Left kidney (tissue), 8 donors: ENCODE measurements at places on chromosomes 7 and 10. TPM values are rescaled to one million over a fixed set of nuclear protein-coding genes. Genes with fewer than 3 reads are reported as not detected.

- DNase-seq = no peak
Observed at GRCh38 chr10:104589871-104590270, 51.2 kb upstream of the SORCS3 start.

DNA sequence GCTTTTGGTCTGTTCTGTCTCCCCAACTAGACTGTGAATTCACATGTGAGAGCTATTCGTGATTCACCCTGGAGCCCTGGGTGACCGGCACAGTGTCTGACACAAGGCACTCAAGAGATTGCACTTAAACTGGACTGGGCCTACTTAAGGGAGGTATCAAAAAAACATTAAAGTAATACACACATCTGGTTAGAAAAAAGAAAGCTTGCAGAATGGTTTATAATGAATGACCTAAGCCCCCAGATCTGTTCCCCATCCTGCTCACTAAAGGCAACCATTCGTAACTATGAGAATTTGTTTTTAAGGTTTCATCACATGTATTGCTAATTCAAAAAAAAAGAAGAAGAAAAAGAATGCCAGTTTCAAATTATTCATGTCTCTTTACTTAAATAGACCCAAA, 74.5 kb downstream of the DGKI start:
- DNase-seq = no peak

DNA sequence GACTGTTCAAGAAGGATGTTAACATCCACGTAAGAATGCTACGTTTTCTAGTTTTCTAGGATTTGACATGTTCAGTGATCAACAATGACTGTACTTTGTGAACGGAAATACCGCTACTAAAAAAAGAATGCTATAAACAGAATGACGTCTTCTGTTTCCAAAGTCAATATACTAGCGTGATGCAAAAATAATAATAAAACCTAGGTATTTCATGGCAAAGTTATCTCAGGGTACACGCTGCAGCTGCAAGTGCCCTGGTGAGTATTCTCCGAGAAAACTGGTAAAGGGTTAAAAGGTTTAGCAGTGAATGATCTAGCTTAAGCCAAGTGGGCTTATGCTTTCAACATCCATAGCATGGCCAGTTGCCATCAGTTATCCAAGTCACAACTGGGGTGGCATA, 653.3 kb upstream of the PFKP start:
- no peak for DNase-seq

DNA sequence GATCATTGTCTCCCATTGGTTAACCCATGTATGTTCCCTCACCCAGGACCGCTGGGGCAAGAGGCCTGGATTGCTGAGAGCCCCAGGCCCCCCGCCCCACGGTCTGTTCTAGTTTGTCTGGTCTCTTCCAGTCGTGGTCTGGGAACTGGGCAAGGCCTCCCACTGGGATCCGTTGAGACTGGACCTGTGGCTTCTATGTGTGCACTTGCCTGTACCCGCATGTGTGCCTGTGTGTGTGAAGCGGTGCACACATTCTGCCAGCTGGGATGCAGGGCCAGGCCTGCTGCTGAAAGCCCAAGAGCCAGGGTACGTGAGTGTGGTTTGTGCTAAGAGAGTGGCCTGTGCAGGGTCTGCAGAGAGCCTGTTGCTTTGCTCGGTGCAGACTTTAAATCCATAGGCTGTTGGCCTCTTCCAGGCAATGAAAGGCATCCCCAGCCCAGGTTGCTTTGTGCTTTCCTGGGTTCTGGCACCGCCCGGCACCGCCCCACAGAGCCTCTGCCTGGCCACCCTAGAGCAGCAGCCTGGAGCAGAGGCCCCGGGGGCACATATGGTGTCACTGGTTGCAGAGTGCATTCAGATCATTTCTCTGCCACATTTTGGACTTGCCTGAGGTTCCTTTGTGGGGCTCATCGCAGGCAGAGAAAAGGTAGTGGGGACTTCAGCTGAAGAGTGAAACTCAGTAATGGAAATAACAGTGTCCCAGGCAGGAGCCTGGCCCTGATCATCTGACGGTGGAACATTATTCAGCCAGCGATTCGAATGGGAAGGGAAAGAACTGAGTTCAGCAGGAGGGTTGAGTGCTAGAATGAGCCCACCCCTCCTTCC, 215.5 kb downstream of the GLRX3 start:
- DNase-seq = no peak

DNA sequence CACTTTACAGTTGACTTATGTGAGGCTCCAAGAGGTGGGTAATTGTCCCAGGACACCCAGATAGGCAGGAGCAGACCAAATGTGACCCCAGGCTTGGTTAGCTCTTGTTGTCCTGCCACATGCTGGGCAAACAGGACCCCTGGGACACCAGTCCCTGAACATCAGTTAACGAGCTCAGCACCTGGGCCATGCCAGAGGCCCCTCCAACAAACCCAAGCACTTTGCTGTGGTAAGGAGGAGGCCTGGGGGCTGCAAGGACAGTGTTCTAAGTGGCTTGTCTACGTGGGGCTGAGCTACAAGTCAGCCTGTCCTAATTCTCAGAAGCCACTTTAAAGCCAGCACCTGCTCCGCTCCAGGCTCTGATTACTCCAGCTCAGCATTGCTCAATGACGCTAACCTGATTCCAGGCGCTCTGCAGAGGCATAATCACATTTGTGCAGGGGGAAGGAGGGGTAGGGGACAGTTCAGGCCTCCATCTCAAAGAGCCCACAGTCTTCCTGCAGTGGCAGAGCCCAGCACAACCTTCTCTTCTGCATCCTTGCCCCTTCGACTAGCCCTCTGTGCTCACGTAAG, 57.2 kb downstream of the DDC start:
- no peak for DNase-seq

DNA sequence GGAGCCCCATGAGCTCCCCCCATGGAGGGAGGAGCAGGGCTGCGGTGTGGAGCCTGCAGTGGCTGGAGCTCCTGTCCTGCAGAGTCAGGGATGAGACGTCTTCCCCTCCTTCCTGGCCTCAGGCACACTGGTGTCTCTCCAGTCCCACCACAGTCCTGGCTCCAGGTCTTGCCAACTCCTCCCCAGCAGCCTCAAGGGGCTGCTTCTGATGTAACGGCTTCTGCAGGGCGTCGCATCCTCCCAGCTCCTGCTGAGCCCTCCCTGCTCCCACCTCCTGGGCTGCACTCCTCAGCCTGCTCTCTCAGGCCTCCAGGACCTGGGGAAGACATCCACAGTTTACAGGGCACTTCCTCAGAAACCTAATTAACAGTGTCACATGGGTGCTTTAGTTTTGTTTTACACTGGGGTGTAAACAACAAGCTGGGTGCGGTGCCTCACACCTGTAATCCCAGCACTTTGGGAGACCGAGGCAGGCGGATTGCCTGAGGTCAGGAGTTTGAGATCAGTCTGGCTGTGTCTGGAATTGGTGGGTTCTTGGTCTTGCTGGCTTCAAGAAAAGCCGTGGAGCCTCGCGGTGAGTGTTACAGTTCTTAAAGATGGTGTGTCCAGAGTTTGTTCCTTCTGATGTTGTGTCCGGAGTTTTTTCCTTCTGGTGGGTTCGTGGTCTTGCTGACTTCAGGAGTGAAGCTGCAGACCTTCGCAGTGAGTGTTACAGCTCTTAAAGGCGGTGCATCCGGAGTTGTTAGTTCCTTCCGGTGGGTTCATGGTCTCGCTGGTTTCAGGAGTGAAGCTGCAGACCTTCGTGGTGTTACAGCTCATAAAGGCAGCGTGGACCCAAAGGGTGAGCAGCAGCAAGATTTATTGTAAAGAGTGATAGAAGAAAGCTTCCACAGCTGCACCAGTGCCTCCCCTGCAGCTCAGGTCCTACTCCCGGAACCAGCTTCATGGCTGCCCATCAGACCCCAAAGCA, 95.0 kb downstream of the PAXIP1 start:
- DNase-seq = no peak

- no peak for DNase-seq
Observed at GRCh38 chr10:35723992-35724391, 81.9 kb upstream of the FZD8 start.

- DNase-seq = no peak
Observed at GRCh38 chr10:95276367-95277200, 14.2 kb downstream of the PDLIM1 start.

DNA sequence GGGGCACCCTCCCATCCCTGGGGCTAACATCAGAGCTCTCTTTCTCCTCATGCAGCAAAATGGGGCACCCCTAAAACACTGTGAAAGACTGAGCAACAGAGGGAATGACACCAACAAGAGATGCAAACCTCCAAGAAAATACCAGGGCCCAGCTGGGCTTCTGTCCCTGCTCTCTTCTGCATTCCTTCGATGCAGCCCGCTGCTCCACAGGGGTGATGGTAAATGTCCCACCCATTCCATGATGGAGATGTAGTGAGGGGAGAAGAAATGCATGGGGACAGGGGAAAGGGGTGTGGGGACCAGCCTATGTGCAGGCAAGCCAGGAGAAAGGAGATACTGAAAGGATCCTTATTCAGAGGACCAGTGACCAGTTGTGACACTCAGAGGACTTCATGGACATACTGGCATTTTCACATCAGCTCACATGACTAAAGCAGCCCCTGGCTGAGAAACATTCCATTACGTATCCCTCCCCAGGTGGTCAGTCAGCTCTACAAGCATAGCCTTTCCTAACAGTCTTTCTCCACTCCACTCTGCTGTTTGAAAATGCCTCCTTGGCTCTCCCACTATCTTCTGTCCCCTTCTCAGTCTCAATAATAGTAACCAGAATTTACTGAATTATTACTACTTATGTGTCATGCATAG, 13.3 kb downstream of the SORBS1 start:
- DNase-seq = no peak

DNA sequence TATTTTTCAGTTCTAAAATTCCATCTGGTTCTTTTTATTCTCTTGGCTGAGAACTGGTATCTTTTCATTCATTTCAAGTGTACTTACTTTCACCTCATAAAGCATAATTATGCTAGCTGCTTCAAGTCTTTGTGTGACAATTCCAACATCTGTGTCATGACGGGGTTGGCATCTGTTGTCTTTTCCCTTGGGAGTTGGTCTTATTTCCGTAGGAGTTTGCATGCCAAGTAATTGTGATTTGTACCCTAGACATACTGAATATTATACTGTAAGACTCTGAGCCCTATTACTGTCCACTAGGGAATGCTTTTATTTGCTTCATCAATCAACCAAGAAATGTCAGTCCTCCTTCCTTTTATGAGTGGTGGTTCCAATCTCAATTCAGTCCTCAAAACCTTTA, 24.6 kb upstream of the HUS1 start:
- DNase-seq = no peak

- peak; percentile 17 for DNase-seq
Observed at GRCh38 chr7:113715981-113716856, 202.6 kb downstream of the PPP1R3A start.

DNA sequence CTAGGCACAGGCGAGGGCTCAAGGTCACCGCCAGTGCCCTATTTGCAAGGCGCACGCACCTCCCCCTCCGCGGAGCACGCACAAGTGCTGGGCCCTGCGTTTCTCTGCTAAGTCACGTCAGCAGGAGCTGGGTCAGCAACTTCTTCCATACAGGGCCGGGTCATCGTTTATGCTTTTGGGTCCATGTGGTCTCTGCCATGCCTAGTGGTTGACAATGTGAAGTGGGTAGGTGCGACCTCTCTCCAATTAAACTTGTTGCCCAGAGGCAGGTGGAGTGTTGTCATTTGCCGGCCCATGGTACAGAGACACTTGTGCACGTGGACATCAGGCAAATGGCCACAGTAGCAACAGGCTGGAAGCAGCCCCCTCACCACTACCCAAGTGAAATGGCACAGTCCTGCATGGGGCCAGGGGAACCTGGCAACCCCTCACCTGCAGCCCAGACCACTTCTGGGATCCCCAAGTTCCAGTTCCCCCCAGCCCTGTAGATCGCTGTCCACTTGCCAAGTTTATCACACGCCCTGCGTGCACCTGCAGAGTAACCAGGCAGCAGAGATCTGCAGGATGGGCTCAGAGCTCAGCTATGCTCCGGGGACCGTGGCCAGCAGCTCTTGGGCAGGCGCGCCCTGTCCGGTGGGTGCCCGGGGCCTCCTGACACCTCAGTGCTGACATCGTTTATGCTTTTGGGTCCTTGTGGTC, 86.1 kb upstream of the PPP2R2D start:
- DNase-seq = no peak

DNA sequence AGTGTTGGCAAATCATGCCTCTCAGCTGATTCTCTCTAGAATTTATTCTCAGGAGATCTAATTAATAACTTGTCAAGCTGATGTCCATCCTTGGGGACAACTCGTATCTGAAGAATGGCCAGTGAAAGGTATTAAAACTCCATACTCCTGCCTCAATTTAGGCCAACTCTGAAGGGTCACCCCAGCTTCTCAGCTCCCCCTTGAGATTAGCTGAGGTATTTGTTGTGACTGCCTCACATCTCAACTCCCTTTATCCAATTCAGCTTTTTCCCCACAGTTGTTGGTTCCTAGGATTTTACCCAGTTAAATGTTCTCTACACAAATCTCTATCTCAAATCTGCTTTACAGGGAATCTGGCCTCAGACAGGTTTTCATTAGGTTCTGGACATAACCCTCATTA, 182.4 kb downstream of the MALRD1 start:
- DNase-seq = no peak

DNA sequence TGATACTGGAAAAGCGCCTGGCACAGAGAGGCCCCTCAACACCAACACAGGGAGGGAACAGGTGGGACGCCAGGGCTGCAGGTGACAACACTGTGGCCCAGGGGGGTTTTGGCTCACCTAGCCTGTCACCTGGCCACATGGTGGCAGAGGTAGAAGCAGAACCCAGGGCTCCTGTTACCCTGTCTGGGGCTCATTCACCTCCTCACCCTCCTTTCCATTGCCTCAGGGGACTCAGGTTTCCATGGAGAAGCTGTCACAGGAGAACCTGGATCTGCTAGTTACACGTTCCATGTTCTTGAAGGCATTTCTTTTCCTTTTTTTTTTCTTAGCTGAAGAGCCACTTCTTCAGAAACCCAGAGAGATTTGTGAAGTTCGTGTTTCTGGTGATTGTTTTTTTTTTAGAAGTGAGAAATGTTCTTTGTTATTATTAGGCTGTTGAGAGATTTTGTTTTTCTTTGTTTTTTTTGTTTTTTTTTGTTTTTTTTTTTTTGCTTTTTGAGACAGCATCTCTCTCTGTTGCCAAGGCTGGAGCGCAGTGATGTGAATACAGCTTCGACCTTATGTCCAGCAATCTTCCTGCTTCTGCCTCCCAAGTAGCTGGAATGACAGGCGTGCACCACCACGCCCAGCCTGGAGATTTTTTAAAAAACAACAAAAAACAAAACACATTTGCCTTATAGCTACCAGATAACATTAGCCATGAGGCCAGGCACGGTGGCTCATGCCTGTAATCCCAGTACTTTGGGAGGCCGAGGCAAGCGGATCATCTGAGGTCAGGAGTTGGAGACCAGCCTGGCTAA, 16.0 kb downstream of the DENND2A start:
- DNase-seq = peak; percentile 69

DNA sequence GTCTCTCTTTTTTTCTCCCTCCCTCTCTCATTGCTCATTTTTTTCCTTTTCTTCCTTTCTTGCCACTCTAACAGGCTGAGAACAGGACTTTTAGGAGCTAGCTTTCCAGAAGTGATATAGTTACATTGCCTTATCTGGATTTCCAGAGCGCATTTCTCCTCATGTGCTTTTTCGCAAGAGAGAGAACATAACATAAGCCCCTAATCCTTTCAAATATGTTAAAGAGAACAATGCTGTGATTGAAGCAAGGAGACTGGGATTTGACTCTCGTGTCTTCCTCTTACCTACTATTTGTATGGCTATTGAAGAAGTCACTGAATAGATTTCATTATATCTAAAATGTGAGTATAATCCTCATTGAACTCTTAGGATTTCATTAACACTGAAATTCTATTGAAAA, 101.2 kb upstream of the PRPS1L1 start:
- no peak for DNase-seq

Gene SPDYE3
- polyA plus RNA-seq = 9.6 TPM

Gene OR13A1
- 0.08 TPM for polyA plus RNA-seq

Gene CACNB2
- 5.8 TPM for polyA plus RNA-seq

Gene GHRHR
- 0.33 TPM for polyA plus RNA-seq

Gene HMX3
- not detected for polyA plus RNA-seq

Gene NET1
- 139 TPM for polyA plus RNA-seq

Gene GTF2IRD1
- 65.9 TPM for polyA plus RNA-seq

Gene CLCN1
- 0.35 TPM for polyA plus RNA-seq

Gene SNX8
- polyA plus RNA-seq = 38.8 TPM

Gene AOAH
- 1.7 TPM for polyA plus RNA-seq
